CD14-positive monocyte (primary cell): ENCODE measurements at places on chromosomes 2 and 18.
A peak's percentile ranks its signal among the peaks of the same experiment; 100 is the strongest.

GRCh38 chr2:610491-610890 lies 66.7 kb downstream of the TMEM18 start:
- no peak for DNase-seq

GRCh38 chr2:239369631-239370161 lies 31.1 kb downstream of the HDAC4 start:
- peak; percentile 79 for DNase-seq

- DNase-seq: no peak
Observed at GRCh38 chr2:200765995-200766660, 45.6 kb upstream of the BZW1 start.

GRCh38 chr18:26832302-26832701 lies 33.2 kb downstream of the AQP4 start:
- no peak for DNase-seq
